ENCODE measurements at places on chromosomes 4 and X. TPM values are rescaled to one million over a fixed set of nuclear protein-coding genes. Genes with fewer than 3 reads are reported as not detected.

Gene CNGA2
- not detected for total RNA-seq

Gene PHOX2B
- not detected for total RNA-seq

Gene PDHA1
- 26.4 TPM for total RNA-seq

Gene WNK3
- total RNA-seq = 1.1 TPM

Gene MAGED4B
- 24.6 TPM for total RNA-seq

Gene DMRTC1
- total RNA-seq = not detected

Gene EGFL6
- total RNA-seq = 0.29 TPM

Gene NLRP2B
- not detected for total RNA-seq

Gene MAGED4
- 58.6 TPM for total RNA-seq

Gene TBX22
- not detected for total RNA-seq

Gene GAGE12C
- total RNA-seq = not detected

Gene ADAM29
- not detected for total RNA-seq

Gene ZNF732
- 0.72 TPM for total RNA-seq

Gene ADGRG2
- total RNA-seq = under 0.01 TPM

Gene ZXDA
- 6.2 TPM for total RNA-seq

Gene FAM184B
- under 0.01 TPM for total RNA-seq

Gene HSFX2
- 0.36 TPM for total RNA-seq

Gene SCD5
- 9.4 TPM for total RNA-seq

Gene SERTM2
- under 0.01 TPM for total RNA-seq

Gene TEX13D
- total RNA-seq = not detected

Gene NDST4
- not detected for total RNA-seq

Gene NSDHL
- total RNA-seq = 18.9 TPM

Gene SYNPO2
- total RNA-seq = 20.9 TPM

Gene TLR10
- total RNA-seq = under 0.01 TPM

Gene USP17L26
- not detected for total RNA-seq

Gene CT47B1
- not detected for total RNA-seq

Gene SPANXN3
- not detected for total RNA-seq

Gene ACOT9
- total RNA-seq = 71.6 TPM

Gene TXK
- 0.72 TPM for total RNA-seq

Gene ARAP2
- 3.6 TPM for total RNA-seq

Gene CXCL1
- total RNA-seq = 4.7 TPM

Gene GRIA2
- under 0.01 TPM for total RNA-seq

Gene PIR
- 15.9 TPM for total RNA-seq

Gene LRIT3
- total RNA-seq = under 0.01 TPM

Gene SPOCK3
- total RNA-seq = not detected

Gene ARMCX1
- total RNA-seq = 67.7 TPM

Gene H2BW2
- total RNA-seq = not detected

Gene KLHL5
- total RNA-seq = 95.5 TPM

Gene ANKRD50
- 27.5 TPM for total RNA-seq

Gene POLN
- total RNA-seq = 4.1 TPM

Gene EPHA5
- 0.59 TPM for total RNA-seq

Gene UGT2B11
- total RNA-seq = not detected

Gene NUDT10
- total RNA-seq = 2.7 TPM

Gene SAGE1
- not detected for total RNA-seq
